ENCODE measurements at places on chromosomes 3 and 15.
A peak's percentile ranks its signal among the peaks of the same experiment; 100 is the strongest.

GRCh38 chr3:73491287-73491662 lies 133.5 kb downstream of the PDZRN3 start:
- DNase-seq, result no peak

- no peak for DNase-seq
Measured at GRCh38 chr15:50162969-50163718, 18.9 kb upstream of the SLC27A2 start.

GRCh38 chr3:108428586-108428985 lies 81.8 kb downstream of the MYH15 start:
- no peak for DNase-seq

DNA sequence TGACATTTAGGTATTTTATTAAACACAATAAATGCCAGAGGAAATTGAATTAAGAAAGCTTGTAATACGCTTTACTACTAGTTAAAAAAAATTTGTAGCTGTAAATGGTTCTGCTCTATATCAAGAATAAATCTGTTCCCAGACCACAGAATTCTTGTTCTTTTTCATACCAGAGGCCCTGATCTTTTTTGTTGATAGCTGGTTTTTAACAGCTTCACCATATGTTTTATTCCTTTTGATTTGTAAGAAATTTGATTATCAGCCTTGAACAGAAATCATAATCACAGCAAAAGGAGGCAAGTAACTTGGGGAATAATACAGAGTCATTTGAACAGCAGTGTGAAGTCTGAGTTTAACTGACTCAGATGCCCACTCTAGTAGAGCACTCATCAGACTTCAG lies 202.7 kb downstream of the CNTN4 start:
- DNase-seq, result no peak

DNA sequence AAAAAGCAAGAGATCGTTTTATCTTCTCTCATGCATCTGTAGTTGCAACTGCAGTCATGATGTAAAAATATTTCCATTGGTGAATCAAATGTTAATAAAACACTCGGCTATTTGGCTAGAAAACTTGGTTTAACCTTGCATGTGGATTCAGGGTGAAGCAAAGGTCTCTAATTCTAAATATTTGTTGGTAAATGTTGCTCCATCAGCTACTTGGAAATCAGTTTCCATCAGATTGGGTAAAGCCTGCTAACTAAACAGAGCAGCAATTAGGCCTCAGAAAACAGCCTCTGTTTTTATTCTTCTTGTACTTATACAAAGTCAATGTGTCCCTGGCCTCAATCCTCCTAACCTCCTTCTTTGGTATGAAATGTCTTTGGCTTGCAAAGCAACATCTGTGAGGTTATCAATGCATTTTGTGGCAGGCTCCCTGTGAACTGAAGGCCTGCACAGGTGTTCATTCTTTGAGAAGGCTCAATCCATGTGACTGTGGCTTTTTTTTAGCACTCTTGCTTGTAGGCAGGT lies 312.3 kb downstream of the WDR72 start:
- DNase-seq, result no peak

DNA sequence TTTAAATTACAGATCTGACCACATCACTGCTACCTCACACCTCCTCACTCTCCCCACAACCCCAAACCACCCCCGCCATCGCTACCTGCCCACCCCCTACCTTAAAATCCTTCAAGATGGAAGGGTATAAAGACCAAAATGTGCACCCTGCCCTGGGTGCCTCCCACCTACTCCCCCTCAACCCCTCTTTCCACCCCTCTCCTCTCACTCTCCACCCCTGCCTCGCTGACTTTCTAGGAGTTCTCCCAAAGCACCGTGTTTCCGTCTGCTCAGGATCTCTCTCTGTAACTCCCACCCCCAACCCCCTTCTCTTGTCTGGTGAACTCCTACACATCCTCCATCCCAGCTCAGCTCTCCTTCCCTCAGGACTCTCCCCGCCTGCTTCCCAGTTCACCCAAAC lies 69.1 kb downstream of the MEGF11 start:
- no peak for DNase-seq

DNA sequence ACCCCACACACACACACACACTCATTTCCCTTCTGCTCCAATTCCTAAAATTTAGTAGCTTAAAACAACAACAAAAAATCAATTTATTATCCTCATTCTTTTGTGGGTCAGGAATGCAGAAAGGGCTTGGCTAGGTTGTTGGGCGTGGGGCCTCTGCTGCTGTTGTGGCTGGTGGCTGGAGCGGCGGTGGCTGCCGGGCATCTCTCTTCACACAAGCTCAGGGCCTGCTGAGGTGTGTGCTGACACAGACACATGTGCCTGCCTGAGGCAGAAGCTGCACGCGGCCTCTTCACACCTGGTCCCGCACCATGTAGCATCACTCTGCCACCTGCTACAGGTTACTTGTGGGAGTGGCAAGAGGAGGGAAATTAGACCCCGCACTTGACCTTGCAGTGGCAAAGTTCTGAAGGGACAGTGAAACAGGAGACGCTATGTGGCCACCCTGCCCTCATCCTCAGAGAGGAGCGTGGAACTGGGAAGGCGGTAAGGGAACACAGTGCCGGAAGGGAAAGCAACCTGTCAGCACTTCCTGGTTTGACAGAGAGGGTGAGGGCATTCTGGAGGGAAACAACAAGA lies 64.0 kb upstream of the PRR20G start:
- DNase-seq, result no peak

GRCh38 chr3:88058306-88058580 lies 562 bp downstream of the CGGBP1 start:
- no peak for DNase-seq

GRCh38 chr3:144915202-144915601 lies 943.6 kb downstream of the DIPK2A start:
- no peak for DNase-seq

DNA sequence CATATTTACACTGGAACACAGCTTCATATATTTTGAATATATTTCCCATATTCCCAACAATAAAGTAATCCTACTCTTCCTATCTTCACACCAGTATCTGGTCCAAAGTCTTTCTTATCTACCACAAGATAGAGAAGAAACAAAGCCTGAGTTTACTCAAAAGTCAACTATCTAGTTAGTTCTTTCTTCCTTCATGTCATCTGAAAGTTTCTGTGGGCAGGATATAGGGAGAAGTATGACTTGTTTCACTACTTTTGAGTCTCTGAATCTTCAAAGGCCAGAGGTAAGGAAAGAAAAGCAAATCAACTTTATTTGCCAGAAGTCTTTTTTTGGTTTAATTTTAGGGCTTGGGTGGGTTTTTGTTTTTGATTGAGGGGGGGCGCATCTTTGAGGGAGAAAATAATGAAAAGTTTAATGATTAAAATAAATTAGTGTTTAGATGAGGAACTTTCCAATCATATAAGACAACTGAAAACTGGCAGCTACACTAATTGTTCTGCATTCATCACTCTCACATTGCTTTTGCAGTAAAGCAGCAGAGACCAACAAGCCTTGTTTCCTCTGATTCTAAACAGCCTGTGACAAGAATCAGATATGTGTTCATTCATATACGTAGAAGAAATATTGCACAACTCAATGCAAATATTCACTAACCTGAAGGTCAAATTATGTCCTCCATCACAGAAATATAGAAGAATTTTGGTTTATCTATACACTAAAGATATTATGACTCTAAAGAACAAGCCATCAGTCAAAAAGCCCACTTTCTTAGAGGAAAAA lies 421.4 kb downstream of the SHQ1 start:
- DNase-seq, result no peak

- DNase-seq, result peak; percentile 63
Measured at GRCh38 chr3:189108067-189108466, 63.7 kb upstream of the TPRG1 start.

DNA sequence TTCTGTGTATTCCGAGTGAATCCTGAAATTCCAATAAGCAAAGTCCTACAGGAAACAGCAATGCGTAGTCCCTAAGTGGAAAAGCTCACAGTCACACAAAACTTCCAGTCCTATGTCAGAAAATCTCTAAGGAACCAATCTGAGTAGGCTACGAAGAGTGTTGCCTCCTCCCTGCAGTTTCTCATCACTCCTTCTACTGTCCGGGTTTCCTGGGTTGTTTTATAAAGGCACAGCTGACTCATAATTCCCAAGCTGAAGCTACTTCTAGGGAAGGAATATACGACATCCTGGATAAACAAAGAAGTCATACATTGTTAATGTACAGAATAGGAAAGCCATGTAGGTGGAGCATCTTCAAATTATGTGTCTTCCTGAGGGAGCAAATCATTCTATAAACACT lies 65.7 kb upstream of the RGMA start:
- DNase-seq, result no peak

DNA sequence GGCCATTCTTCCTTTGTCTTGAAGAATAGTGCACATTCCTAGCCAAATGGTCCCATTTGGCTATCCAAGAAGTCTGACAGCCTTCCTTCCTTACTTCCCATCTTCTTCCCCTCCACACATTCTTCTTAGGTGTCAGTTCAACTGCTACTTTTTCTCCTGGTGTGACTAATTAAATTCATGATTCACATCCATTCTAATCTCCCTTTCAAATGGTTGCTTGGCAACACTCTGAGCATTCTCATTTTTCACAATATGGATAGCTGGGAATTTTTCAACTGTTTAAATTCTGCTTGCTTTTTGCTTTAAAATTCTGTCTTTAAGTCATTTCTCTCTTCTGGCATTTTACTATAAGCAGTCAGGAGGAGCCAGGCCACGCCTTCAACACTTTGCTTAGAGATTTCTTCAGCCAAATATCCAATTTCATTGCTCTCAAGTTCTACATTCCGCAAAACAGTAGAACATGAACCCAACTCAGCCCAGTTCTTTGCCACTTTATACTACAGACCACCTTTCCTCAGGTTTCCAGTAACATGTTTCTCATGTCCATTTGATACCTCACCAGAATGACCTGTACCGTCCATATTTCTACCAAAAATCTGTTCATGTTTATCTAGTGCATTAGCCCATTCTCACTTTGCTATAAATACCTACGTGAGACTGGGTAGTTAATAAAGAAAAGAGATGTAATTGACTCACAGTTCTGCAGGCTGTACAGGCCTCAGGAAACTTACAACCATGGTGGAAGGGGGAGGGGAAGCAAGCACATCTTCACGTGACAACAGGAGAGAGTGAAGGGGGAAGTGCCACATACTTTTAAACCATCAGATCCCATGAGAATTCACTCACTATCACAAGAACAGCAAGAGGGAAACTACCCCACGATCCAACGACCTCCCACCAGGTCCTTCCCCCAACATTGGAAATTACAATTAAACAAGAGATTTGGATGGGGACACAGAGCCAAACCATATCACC lies 31.9 kb upstream of the MCF2L2 start:
- no peak for DNase-seq

- DNase-seq, result peak; percentile 27
Measured at GRCh38 chr3:136750209-136750896, 1.8 kb downstream of the STAG1 start.

DNA sequence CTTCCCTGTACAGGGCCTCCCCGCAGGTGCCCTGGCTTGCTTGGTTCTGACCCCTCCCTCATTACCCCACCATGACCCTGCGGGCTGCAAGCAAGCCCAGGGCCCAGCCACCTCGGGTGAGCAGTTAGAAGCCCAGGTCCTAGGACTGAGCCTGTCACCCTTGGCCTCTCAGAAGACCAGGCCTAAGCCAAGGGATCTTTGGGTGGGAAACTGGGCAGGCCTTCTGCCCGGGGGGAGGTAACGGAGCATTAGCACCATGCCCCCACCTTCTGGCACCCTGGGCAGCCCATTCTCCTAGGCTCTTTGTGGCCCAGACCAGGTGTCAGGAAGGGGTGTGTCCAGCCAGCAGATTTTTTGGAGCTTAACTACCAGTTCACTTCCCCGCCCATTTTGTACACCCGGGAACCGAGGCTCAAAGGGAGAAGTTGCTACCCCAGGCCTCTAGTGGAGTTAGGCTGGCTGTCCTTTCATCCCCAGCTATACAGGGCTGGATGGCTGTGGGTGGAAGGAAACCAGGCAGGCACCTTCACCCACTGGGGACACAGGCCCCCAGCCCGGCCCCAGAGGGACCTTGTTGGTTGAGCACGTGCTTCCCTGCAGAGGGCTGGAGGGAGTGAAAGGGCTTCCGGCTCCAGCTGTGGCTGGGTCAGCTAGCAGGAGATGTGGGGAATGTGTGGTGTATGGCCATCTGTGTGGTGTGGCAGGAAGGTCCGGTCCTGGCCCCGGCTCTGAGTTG lies 1.4 kb downstream of the CSK start:
- no peak for DNase-seq

GRCh38 chr3:96813820-96814650 lies at the start of gene EPHA6:
Gene EPHA6, plus strand, starts transcription at chr3:96814594.
- DNase-seq, result peak; percentile 80

DNA sequence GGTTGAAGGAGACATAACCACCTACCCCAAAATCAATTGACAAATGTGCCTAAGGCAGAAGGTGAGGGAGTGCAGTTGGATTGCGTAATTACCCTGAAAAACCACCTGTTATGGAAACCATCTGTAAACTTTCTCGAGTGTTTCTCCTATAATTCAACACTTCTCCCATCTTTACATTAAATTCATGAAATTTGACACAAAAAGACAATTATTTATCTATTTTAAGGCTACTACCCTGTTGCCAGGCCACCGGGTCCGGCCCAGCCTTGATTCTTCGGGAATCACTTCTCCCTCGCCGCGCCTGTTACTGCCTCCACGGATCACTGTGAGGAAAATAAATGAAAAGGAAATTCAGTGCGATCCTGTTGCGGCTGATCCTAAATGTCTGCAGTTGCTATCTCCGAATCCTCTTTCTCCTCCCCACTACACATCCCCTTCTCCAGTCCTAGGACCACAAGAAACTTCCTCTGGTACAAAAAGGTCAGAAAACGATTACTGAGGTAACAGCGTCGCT lies 646 bp downstream of the IQCB1 start:
- no peak for DNase-seq

DNA sequence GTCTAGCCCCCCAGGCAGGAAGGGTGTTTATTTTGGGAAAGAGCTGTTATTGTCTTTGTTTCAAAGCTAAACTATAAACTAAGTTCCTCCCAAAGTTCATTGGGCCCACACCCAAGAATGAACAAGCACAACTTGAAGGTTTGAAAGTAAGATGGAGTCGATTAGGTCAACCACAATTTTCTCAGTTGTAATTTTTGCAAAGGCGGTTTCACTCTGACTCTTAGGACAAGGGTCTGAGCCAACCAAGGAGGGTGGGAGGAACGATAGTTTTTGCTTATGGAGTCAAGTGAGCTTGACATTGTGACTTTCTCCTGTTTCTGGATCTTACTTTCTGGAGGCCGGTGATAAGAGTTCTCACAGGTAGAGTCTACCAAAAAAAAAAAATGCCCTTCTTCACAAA lies 5.8 kb upstream of the ZNF770 start:
- no peak for DNase-seq

DNA sequence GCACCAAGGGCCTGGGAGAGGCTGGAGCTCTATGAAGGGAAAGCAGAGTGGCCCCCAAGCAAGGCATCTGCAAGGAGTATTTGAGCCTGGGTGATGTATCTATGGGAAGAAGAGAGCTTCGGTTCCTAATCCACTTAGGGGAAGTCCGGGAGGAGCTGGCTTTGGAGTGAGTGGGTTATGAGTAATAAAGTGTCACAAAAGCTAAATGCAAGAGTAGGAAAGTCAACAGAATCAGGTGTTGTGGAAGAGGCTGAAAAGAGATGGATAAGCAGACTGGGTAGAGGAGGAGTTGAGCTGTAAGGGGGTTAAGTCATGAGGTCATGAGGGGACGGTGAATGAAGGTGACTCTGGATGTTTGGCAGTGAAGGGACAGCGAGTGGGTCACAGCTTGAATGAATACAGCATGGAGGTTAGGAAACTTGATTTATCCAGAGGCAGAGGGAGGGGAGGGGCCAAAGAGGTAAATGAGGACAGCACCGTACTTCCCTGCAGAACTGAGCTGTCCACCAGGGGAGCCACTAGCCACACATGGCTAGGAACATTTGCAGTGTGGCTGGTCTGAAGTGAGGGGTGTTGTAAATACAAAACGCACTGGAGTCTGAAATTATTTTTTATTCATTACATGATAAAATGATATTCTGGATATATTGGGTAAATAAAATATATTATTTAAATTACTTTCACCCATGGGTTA lies 83.3 kb downstream of the ADCY5 start:
- DNase-seq, result no peak
